ENCODE measurements at places on chromosomes 16 and 17. TPM values are rescaled to one million over a fixed set of nuclear protein-coding genes. Genes with fewer than 3 reads are reported as not detected.

- DNase-seq: no peak
Measured at GRCh38 chr17:6856051-6856450, 24.5 kb upstream of the TEKT1 start.

The TLCD3B gene
- total RNA-seq: not detected

The NOG gene
- 0.23 TPM for total RNA-seq

The BMERB1 gene
- 12.6 TPM for total RNA-seq

The TP53TG3B gene
- total RNA-seq: not detected
